OCI-M1 (cell line): ENCODE measurements at places on chromosomes 11 and 22.

DNA sequence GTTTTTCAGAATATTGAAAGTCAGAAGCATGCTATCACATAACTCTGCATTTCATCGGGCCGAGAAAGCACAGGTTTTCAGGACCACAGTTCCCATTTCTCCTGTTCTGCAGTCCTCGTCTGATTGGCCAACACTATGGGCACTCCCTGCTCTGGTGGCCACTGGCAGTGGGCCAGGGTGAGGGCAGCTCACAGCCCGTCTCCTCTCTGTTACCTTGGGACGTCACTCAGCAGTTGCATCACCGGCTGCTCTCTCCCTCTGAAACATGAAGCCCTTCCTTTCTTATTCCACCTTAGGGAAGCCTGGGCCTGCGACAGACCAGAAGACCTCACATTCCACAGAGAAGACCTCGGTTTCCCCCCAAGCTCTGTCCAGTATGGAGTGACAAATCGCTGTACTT is 11.4 kb upstream of the MICAL3 start:
- peak; percentile 25 for DNase-seq

GRCh38 chr11:33451364-33451763 is 194.2 kb downstream of the HIPK3 start:
- no peak for DNase-seq

GRCh38 chr11:70360211-70360610 is 38.1 kb upstream of the CTTN start:
- no peak for DNase-seq

DNA sequence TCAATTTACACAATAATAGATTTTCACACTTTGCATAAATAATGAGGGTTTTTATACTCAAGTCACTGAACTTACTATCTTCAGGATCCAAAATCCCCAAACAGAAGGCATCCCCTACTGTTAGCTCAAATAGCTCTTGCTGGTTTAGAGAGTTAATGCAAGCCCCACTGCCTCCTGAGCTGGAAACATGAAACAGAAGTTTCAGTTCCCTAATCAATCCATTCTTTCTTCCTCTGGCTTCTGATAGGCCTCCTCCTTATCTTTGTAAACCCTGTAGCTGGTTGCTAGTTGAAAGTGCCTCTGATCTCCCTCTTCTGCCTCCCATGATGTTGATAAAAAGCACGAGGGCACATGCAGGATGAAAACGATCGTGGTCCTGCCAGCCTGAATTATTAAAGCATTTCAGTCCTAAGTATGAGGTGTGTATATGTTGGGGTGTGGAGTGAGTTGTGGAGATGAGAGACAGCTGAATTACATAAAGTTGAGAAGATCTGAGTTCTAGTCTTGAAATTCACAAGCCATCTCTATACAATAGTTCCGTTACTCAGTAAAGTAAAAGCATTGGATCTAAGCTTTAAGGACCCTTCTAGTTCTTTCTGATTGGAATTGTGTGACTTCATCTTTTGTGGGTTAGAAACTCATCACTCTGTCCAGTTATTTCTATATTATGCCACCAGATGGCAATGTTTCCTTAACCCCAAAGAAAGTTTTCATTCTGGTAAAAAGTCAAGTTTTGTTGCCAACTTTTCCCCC is 35.0 kb upstream of the EHF start:
- peak; percentile 86 for DNase-seq

- DNase-seq: no peak
These were observed 40.2 kb upstream of the CELSR1 start for GRCh38 chr22:46577368-46578249.

DNA sequence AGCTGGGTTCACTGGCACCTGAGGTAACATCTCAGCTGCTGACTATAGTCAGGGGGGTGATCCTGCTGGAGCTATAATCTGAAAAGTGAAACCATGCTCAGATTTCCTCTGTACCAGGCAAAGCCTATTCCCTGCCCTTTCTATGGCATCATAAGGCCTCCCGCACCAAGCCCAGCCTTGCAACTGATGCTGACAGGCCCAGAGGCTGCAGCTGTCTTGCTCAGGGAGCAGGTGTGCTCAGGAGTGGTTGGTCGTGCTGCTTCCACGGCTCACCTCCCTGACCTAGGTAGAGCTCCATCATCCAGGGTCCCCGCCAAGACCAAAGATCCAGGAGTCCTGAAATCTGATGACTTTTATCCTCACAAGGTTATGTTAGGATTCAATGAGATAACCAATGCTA is 121.7 kb downstream of the FEZ1 start:
- DNase-seq: no peak

DNA sequence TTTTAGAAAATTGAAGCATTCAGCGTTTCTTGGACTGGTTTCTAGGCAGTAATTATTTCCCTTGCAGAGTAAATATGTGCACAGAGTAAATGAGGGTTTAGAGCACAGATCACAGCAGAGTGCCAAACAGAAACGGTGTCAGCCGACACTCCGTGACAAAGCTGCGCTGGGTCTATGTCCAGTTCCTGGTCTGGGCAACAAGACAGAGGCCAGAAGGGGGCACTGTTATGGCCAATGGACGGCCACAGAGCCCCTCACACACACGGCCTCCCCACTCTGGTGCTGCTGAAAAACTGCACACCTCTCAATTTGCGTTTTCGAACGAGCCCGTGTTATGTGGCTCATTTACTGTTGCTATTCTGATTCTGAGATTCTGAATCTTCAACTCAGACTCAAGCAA is 180.7 kb downstream of the MPPED1 start:
- no peak for DNase-seq

GRCh38 chr11:15707971-15708370 is 593.2 kb downstream of the INSC start:
- DNase-seq: no peak

GRCh38 chr11:96472085-96472484 is 82.3 kb downstream of the JRKL start:
- peak; percentile 17 for DNase-seq

GRCh38 chr11:4751201-4751600 is 18.5 kb downstream of the OR51F1 start:
- no peak for DNase-seq

- no peak for DNase-seq
These were observed 28.2 kb upstream of the OPCML start for GRCh38 chr11:133560472-133560855.

- no peak for DNase-seq
These were observed 41.0 kb upstream of the TH start for GRCh38 chr11:2212411-2213251.

GRCh38 chr22:46626356-46626755 is 6.2 kb downstream of the GRAMD4 start:
- DNase-seq: no peak

GRCh38 chr22:35782504-35782903 is 64.8 kb downstream of the APOL5 start:
- DNase-seq: no peak

- peak; percentile 9 for DNase-seq
These were observed 92.4 kb downstream of the KCNC1 start for GRCh38 chr11:17827006-17827405.

GRCh38 chr11:111918390-111919256 is at the start of gene C11orf52:
C11orf52 (plus strand) TSS chr11:111918913; CDS start chr11:111918973, 60 bp downstream.
- DNase-seq: no peak

DNA sequence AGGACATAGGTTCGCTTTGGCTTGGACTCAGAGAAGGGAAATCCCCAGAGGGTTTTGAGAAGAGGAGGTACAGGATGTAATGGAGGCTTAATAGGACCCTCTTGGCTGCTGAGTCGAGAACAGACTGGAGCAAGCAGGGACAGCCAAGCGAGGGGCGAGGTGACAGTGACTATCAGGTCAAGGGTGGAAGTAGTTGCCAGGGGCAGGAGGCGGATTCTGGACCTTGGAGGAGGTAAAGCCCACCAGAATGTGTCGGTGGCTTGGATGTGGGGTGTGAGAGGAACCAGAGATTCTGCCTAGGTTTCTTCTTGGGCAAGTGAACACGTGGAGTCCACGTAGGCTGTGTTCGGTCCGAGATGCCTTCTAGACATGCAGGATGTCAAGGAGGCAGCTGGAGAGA is 4.4 kb downstream of the TRMT112 start:
- DNase-seq: no peak

DNA sequence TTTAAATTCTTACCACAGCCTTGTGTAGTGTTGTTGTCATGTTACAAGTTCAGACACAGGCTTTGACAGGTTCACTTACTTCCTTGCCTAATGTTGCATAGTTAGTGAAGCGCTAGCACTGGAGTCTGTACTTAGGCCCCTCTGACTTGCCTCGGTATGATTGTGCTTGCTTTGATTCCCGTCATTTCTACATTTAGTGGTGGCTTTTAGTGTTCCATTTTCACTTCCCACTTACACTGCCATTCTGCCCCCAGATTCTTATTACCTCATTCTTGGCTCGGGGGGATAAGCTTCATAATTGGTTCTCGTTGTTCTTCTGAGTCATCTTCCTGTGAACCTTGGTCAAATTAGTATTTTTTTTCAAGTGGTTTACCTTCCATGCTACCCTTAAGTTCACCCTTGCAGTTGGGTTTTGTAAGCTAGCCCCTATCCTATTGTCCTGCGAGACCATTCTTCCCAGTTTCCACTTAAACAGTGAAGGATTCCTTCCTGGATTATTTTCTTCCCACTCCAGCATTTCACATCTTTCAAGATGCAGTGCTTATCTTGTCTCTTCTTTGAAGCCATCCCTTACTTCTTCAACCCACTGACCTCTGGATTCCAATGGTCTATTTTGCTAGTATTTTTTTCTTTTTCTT is 68.7 kb downstream of the DDX10 start:
- peak; percentile 64 for DNase-seq

- peak; percentile 86 for DNase-seq
These were observed 1.9 kb downstream of the GDPD4 start for GRCh38 chr11:77299528-77299993.

- no peak for DNase-seq
These were observed 111.4 kb upstream of the PITPNB start for GRCh38 chr22:28030473-28030872.

DNA sequence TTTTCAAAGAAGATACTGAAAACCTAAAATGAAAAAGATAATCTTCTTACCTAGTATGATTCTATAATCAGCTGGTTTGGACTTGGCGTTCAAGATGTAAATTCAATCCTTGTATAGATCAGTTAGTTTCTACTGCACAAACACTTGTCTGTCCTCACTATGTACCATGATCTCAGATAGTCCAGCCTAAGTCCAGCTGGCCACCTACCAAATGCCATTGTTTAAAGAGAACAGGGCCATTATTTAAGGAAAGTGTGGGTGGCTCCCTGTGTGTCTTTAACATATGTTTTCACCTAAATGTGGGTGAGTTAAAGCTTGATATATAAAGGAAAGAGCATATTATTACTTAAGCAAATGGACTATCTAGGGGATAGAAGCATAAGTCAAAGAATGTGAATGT is 38.6 kb downstream of the BLID start:
- no peak for DNase-seq

GRCh38 chr11:10502770-10503169 is 38.2 kb downstream of the RNF141 start:
- DNase-seq: no peak

GRCh38 chr22:40040927-40041326 is 46.2 kb downstream of the FAM83F start:
- DNase-seq: peak; percentile 81

DNA sequence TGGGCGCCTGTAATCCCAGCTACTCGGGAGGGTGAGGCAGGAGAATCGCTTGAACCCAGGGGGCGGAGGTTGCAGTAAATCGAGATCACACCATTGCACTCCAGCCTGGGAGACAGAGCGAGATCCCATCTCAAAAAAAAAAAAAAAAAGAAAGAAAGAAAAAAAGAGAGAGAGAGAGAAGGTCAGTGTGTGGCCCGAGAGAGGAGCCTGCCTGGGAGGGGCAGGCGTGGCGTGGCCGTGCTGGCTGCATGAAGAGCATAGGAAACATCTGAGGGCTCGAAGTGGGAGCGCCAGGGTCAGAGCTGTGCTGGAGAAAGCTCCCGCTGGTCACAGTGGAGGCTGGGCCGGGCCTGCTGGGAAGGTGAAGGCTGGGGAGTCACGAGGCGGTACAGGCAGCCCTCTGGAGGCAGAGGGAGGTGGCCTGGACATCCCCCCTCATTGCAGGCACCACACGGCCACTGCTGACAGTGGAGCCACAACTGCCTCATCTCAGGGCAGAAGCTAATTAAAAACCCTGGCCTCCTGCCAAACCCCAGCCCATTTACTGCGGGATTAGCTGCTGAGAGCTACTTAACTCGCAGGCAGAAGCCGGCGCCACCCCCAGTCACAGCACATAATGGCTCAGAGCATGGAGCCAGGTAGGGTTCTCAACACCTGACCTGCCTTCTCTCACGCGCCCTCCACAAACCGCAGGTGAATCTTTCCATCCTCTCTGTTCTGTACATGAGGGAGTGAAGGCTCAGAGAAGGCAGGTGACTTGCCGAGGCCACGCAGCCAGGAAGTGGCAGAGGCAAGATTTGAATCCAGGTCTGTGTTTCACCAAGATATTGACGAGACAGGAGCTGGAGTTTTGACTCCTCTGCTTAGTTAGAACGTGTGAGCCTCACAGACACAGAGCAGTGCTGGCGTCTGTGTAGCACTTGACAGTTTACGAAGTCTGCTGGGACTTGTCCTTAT is 32.6 kb downstream of the NFAM1 start:
- peak; percentile 73 for DNase-seq

- no peak for DNase-seq
These were observed 21.2 kb downstream of the MCM5 start for GRCh38 chr22:35421121-35421520.

- DNase-seq: no peak
These were observed 10.0 kb downstream of the NCAM1 start for GRCh38 chr11:112971195-112971594.

- DNase-seq: peak; percentile 54
These were observed 49.6 kb downstream of the CNTF start for GRCh38 chr11:58671983-58672633.

DNA sequence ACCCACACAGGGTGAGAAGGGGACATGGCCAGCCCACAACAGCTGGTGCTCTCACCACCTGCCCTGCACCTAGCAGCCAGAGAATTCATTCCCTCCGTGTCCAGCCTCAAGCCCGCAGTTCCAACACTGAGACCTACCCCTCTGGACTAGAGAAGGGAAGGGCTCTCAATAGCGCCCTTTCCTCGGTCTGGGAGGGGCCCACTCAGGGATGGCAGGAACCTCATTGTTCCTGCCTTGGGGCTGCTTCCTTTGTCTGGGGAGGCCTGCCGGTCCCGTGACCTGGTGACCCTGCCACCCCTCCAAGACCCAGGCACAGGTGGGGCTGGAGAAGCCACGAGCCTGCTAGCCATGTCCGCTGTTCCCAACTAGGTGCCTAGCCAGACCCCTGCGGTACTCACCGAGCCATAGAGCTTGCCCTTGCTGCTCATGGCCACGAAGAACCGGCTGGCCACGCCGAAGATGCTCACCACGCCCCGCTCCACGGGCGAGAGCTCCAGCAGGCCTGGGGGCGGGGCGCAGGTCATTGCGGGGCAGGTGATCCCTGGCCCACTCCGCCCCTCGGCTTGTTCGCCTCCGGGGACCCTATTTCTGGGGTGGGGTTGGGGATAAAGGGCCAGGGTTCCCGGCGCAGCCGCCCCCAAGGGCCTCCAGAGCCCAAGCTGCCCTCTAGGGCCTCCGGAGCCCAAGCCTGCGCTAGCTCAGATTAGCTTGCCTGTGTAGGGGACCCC is 1.4 kb downstream of the FGF4 start:
- no peak for DNase-seq

DNA sequence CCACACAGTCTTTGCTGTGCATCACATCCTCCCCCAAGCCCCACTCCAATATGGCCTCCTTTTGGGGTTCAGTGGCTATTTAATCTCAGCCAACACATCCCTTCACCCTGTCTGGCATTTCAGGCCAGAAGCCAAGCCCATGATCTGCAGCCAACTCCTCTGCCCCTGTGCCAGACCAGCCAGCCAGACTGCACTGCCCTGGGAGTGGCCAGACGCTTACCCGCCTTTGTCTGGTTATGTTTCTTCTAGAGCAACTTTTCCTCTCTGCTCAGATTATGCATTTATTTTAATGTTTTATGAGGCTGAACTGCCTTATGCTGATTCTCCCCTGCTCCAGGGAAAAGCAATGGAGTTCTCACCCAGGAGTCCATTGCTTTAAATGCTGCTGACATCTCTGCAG is 206.7 kb upstream of the TBCEL start:
- no peak for DNase-seq
